ENCODE measurements at places on chromosomes 13 and 19.

DNA sequence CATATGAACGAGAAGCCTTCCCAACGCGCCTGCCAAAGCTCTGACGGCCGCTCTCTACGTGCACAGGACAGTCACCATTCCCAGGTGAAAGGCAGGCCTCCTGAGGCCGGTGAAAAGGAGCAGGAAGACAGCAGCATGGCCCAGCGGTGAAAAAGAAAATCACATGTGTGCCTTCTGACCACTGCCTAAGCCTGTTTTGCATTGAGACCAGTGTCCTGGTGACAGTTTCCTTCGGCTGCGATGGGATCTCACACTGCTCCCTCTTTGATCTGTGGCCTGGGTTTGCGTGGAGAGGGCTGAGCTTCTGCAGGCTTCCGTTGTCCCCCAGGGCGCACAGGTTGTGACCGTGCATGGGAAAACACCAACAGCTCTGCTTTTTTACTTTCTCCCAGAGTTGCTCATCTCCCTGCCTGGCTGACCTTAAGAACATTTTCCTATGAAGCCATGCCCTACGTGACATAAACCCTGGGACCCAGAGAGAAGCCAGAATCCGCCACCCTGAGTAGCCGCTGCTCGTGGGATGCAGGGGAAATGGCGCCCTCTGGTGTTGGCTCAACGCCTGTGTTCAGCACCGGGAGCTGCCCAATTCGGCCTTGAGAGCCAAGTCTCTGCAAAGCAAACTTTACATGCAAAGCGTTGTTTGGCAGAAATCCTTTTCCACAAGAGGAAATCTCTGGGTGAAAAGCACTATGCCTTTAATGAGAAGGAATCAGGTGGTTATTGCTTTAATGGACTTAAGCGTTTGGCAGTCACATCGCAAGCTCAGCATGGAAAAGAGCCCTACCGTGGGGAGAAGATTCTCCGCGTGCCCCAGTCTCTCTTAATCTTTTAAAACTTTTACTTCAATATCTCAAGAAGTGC, 112.2 kb upstream of the GPR12 start:
- peak; percentile 71 for DNase-seq

- DNase-seq: no peak
Observed at GRCh38 chr13:81597101-81597500, 1256.2 kb upstream of the SPRY2 start.

DNA sequence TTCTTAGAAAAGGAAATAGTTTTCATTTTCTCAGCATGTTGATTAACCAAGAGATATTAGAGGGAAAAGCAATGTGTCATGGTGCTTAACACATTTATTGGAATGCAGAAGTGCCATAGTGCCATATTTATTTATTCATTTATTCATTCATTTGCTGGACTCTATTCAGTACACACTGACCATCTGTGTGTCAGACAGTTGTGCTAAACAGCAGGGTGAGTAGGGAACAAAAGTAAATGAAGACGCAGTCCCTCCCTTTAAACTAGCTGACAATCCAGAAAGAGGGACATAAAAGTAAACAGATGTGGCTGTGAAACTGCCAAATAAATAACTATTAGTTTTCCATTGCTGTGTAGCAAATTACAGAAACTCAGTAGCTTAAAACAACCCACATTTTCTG, 323.7 kb downstream of the MTUS2 start:
- no peak for DNase-seq

GRCh38 chr13:80798576-80799133, 457.7 kb upstream of the SPRY2 start:
- DNase-seq: no peak

DNA sequence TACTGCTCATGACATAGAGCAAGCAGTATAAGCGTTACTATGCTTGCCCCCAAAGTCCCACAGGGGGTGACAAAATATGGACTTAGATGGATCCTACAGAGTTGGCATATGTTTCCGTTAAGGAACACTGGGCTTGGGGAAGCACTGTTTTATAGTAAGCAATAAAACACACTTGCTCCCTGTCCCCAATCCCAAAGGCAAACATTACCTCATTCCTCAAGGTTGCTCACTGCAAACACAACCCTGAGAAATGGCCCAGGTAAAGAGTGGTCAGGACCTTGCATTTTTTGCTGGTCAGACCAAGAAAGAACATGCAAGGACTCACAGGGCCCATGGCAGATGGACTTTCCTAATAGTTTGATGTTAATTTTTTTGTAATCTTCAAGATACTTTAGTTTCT, 32.3 kb downstream of the UGGT2 start:
- no peak for DNase-seq

DNA sequence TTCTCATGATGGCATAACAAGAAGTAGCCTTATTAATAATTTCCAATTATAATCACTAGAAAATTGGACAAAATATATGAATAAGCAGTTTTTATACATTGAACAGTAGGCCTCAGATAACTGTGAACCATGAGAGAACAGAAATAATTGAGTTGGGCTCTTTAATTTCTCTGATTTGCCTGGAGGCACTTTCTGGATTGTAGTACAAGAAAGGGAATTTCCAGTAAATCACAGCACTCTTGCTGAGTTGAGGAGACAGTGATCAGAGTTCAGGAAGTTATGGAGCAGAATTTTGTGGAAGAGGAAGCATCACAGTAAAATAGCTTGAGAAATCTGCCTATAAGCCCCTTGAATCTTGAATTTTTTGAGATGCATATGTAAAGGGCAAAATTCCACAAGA, 216.2 kb downstream of the MAB21L1 start:
- DNase-seq: no peak

DNA sequence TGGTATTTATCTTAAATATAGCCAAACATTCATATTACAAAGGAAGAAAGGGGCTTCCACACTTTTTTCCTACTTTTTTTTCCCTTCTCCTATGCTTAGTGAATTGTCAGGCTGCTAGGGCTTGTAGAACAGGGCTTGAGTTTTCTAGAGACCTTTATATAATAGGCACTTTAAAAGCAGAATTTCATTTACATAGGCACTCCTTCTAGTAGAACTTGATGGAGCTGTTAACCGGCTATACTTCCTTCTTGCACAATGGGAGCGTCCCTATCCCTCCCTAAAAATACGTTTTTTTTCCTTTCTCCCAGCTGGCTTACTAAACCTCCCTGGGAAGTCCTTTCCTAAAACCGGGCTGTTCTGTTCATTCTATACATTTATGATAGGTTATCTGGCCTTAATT, 1.1 kb downstream of the TRIM13 start:
- no peak for DNase-seq

GRCh38 chr19:20244356-20244755, 77.3 kb downstream of the ZNF486 start:
- no peak for DNase-seq

DNA sequence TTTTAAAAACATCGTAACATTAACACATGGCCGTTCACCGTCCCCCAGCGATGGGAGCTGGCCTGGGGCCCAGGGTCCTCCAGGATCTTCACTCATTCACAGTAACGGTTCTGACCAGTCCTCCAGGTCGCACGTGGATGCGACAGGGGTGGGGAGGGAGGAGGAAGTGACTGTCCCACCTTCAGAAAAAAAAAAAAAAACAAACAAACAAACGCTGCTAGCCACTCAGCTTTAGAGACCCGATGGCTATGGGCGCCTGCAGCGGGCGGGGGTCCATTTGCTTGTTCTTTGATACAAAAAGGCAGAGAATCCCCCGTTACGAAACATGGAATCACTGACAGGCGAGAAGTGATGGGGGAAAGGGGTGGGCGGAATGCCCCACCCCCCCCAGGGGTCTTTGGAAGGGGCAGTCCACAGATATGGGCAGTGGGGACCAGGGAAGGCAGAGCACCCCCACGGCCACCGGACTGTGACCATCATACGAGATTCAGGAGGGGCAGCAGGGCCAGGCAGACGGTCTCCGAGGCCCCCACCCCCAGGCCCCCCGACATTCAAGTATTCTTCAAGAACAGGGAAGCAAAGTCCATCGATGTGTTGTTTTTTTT, 13.3 kb downstream of the MKNK2 start:
- DNase-seq: no peak

DNA sequence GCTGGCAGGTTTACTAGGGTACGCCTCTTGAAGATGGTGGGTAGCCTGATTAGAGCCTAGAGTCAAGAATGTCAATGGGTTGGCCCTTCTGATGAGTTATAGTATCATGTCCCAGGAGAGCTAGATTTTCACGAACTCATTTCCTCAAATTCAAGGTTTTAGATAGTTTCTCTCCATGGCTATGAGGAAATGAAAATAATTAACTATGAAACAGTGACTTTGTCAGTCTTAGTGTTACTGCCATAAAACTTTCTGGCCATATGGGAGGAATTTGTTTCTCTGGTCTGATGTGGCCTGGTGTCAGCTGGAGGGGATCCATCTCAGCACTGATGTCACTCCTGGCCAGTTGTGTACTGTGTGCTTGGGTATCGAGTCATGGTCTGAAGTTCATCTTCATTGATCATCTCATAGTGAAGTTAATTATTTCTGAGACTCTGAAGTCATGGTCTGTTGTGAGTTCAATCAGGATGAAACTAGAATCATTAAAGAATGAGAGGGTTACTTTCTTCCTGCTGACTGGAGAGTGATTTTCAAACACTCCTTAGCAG, 49.4 kb upstream of the TNFSF11 start:
- DNase-seq: no peak

- DNase-seq: no peak
Observed at GRCh38 chr13:65600702-65601101, 1629.4 kb downstream of the PCDH9 start.

GRCh38 chr13:98349731-98350305, 172.7 kb upstream of the RNF113B start:
- no peak for DNase-seq

GRCh38 chr19:670609-671075, 5.5 kb upstream of the FSTL3 start:
- no peak for DNase-seq

GRCh38 chr19:12922959-12923358, 3.9 kb upstream of the SYCE2 start:
- DNase-seq: no peak

DNA sequence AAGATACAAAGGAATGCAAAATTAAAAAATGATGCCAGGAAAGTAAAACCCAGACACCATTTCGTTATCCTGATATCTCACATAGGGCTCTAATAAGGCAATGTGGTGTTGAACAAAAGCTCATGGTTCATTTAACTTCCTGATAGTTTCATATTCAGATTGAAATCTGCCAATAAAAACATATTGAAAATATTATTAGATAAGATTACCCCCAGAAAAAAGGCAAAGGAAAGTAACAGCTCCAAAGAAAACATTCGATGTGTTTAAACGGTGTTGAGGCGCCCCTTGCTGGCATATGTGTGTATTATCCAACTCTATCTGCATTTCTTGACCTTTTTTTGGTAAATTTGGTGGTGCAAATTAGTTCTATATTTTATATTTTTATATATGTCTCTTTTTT, 75.9 kb downstream of the ESD start:
- peak; percentile 48 for DNase-seq

DNA sequence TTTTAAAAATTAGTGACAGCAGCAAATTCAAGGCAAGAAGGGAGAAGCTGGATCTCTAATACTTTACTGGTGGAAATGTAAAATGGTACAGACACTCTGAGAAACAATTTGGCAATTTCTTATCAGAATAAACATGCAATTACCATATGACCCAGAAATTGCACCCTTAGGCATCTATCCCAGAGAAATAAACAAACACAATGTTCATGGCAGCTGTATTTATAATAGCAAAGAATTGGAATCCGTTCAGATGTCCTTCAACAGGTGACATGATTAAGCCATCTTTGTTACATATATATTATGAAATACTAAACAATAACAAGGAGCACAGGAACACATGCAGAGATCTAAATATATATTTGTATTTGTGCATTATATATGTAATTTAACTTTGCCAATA, 756.5 kb downstream of the SLITRK1 start:
- no peak for DNase-seq

DNA sequence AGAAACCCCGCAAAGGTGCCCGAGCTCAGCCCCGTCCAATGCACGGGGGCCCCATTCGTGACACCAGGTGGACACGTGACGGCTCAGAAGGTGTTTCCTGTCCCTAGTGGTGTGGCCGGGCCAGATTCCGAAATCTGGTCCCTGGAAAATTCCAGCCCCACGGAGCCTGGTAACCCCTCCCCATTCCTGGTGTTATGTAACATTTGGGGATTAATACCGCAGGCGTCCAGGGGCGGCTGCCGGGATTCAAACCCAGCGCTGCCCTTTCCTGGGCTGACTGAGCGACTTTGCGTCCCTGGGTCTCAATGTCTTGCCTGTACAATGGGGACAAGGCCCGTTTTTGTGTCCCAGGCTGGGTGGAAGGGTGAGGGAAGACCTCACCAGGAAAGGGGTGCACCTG, 1.0 kb upstream of the PLK5 start:
- no peak for DNase-seq

- DNase-seq: no peak
Observed at GRCh38 chr19:38020311-38020710, 113.3 kb downstream of the SIPA1L3 start.

- no peak for DNase-seq
Observed at GRCh38 chr13:61413572-61414535, 1.8 kb downstream of the PCDH20 start.

DNA sequence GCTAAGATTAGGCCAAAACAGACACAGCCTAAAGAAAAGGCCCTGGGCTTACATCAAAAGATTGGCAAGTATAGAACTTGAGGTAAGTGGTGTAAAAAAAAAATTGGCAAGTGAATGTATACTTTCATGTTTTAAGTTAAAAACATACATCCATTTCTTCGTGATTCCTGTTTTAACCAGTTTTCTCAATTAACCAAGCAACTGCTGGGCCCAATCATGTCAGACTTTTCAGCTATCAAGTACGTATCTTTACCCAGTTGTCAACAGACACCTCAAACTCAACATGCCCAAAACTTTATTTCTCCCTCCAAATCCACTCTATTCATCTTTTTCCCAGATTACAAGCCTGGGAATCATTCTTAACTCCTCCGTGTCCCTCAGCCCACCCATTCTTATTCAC, 1.0 kb downstream of the PCID2 start:
- DNase-seq: no peak

GRCh38 chr19:3507371-3508120, 1.4 kb downstream of the FZR1 start:
- peak; percentile 58 for DNase-seq

- peak; percentile 72 for DNase-seq
Observed at GRCh38 chr19:46080561-46080960, 39.8 kb upstream of the IGFL4 start.

- no peak for DNase-seq
Observed at GRCh38 chr13:107574517-107575210, 640.7 kb downstream of the LIG4 start.

All from AG20443 (cell line).